Ecto neural progenitor cell (in vitro differentiated cells): ENCODE measurements at places on chromosomes 2 and 18.
A peak's percentile ranks its signal among the peaks of the same experiment; 100 is the strongest.

DNA sequence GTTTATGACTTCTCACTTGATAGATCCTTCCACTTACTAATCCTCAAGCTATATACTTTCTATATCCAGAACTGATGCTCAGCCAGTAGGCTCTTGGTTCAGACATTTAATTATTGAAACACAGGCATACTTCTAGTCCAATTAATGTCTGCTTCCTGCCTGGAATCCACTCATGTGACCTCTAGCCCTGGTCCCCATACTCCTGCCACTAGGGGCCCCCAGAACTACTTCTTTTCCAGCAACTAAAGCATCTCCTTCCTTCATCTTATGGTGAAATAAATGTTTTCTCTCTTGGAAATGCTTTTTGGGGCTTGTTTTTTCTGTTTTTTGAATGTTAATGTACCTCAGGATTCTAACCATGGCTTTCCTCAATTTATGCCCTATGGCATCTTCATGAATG, 527.6 kb downstream of the SATB2 start:
- no peak for DNase-seq

DNA sequence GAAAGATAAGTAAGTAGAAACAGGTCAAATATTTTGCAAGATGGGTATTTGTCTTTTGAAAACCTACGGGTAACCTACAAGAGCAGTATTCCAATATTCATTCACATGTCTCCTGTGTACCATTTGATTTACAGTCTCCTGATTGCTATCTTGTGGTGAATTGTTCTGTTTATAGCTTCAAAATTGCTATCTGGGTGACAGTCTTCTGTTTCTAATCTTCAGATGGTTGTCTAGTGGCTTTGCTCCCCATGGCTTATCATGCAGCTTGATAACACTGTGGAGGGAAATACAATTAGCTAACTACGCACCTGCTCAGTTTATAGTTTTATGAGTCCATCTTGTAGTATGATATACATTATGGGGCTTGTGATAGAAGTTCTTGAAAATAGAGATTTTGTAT, 816.8 kb downstream of the CPS1 start:
- DNase-seq = no peak

GRCh38 chr2:120431386-120432292, 85.7 kb downstream of the INHBB start:
- DNase-seq = peak; percentile 38

DNA sequence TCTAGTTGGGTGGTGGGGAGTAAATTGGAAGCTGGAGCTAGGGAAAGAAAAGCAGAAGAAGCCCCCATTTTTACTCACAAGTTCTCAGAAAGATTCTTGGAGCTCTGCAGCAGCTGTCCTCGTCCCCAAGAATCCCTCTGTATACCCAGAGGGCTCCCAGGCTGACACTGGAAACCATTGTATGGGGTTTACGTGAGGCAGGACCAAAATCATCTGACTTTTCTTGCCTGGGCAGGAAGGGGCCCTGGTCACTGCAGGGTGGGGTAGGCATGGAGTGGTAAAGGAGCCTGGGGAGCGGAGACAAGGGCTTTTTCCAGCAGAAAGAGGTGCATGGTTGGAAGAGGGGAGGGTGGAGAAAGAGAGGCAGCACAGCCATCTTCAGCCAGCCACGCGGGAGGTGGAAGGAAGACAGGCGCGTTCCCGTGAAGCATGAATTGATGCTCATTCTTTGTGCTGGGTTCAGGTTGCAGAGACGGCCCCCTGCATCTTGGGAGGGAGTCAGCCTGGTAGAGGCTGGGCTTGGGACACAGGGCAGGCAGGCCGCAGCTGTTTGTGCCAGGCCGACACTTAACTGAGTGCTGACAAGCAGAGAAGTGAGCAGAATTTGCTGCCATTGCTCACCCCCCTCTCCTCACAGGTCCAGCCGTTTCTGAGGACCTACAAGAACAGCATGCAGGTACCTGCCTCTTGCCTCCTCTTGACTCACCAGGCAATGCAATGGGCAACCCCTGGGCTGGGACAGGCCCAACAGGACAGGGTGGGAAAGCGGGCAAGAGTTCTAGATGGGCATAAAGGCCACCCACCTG, 94.8 kb downstream of the PLB1 start:
- DNase-seq = no peak

DNA sequence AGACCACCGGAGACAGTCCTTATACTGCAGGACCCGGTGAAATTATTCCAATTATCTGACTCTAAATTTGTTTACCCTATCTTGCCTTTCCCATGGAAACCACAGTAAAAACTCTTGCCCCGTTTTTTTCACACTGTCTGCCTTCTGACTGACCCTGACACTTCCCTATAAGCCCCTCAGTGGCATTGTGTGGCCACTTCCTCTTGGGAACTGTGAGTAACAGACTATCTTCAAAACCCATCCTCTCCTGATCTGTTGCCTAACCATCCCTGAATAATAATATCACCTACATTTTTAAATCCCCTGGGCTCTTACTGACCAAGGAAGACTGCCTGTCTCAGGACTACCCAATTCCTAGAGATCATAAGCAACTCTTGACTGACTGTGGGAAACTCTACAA, 42.6 kb upstream of the RNF152 start:
- no peak for DNase-seq

GRCh38 chr2:46241344-46241743, 55.9 kb upstream of the EPAS1 start:
- DNase-seq = no peak

- no peak for DNase-seq
Measured at GRCh38 chr2:202061695-202062094, 11.4 kb upstream of the KIAA2012 start.

DNA sequence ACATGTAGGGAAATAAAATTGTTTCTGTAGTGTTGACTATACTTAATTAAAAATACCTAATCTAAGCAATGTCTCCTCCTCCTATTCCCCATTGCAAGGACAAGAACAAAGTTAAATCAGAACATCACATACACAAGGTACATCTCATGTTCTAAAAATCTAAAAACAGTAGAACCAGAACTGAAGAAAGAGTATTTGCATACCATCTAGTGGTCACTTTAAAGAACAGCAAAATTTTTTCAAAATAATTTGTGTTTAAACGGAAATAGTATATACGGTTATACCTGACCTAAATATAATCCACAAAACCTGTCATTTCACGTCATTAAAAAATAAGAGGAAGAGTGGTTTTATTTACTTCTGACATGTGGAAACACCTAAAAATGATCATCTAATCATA, 294.3 kb upstream of the KCNH7 start:
- no peak for DNase-seq

DNA sequence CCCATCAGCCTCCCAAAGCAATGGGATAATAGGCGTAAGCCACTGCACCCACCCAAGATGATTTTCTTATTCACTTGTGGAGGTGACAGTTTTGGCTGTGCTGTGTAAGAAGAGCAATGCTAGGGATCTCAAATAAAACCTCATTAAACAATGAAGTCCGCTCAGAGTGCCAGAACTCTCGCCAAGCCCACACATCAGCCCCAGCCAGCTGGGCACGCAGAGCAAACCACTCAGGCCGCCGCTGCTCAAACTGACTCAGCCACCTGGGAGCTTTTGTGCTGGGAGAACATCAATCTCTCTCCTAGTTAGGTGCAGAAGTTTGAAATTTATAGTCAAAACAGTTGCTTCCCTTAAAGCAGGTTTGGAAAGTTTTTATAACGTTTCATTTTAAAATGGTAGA, 47.6 kb downstream of the RNF152 start:
- DNase-seq = no peak

- DNase-seq = no peak
Measured at GRCh38 chr2:41878716-41879234, 169.0 kb upstream of the PKDCC start.
